Fibroblast of lung (primary cell): ENCODE measurements at places on chromosomes 5 and 9. TPM values are rescaled to one million over a fixed set of nuclear protein-coding genes. Genes with fewer than 3 reads are reported as not detected.

- DNase-seq = no peak
These were observed 195.7 kb downstream of the CRB2 start for GRCh38 chr9:123551734-123552133.

DNA sequence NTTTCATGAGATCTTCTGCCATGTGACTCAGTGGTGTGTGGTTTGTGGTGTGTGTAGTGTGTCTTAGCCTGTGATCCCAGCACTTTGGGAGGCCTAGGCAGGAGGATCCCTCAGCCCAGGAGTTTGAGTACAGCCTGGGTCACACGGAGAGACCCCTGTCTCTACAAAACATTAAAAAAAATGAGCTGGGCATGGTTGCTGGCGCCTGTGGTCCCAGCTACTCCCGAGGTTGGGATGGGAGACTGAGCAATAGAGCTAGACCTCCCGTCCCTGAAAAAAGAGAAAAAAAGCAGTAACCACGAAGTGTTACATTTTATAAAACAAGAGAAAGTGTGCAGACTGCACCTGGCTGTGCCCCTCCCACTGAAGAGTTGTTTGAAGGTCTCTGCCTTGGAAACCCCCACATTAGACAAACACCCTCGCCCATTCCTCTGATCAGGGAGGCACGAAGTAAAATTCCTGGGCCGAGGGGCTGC is 21.2 kb upstream of the RNU6ATAC start:
- DNase-seq = no peak

DNA sequence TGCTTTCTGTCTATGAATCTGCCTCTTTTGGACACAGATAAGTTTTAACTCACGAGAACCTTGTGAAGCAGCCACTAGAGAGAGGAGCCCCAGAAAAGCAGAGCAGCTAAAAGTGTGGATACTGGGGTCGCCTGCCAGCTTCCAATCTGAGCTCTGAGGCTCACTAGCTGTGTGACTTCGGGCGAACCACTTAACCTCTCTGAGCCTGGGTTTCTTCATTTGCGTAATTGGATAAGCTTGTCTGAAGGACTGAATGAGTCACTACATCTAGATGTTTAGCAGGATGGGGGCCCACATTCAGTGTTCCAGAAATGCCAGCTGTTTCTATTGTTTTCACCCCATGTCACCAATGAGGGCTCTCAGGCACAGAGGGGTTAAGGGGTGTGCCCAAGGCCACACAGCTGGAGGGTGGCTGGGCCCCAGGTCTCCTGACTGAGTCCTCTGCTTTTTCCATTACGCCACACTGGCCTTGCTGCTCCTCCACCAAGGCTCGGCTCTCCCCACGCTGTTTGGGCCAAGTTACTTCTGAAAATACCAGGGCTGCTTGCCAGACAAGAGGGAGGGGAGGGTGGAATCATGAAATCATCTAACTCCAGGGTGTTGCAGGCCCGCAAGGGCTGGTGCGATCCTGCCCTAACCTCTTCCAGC is 36.2 kb downstream of the SH3PXD2B start:
- peak; percentile 100 for DNase-seq

DNA sequence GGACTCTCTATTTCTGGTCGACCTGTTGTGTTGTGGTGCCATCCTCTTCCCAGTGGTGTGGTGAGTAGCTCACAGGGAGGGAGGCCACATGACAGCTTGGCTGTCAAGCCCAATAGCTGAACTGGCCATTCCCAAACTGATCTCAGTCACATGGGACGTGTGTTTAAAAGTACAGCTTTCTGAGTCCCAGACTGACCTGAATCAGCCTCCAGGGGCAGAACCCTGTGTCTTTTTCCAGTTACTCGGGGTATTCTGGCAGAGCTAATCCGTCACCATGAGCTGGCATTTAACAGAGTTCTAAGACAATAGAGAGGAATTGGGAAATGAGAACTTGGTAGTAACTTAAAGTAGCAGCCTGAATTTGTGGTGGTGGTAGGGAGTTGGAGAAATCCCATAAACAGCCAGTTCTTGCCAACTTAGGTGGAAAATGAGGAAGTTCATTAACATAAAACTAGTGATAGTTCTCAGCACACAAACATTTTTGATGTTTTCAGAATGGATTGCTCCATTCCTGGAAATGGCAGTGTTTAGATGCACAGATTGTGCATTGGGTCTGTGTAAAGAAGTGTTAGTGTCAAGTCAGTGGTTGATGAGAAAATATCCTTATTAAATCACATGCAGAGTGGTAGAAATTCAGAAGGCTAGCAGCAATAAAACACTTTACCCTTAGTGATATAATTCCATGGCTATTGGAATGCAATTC is 50.9 kb downstream of the GPR107 start:
- no peak for DNase-seq

DNA sequence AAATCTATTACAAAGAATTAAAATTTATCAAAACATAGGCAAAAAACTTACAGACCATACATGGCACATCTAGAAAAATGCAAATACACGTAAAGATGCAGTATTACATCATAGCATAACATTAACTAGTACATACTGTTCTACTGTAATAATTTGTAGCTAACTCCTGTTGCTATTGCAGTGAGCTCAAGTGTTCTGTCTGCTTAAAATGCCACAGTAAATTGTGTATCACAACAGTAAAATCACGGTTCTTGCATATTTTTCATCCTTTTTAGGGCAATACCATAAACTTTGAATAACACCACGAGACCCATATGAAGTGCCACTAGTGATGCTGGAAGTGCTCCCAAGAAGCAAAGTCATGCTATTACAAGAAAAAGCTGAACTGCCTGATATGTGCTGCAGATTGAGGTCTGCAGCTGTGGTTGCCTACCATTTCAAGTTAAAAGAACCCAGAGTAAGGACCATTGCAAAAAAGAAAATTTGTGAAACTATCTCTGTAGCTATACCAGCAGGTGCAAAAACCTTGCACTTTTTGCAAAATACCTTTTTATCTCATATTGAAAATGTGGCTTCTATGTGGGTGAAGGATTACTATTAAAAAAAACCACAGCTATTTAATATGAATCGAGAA is 14.2 kb downstream of the HOMER1 start:
- no peak for DNase-seq

The IFNB1 gene
- total RNA-seq = under 0.01 and 0.17 TPM in 2 replicates

The CAVIN4 gene
- total RNA-seq = 1.0 and 1.5 TPM in 2 replicates
